Stimulated activated CD4-positive, alpha-beta T cell treated with anti-CD3 and anti-CD28 coated beads, Interleukin-12 subunit alpha, Interleukin-12 subunit beta, amount 100 ng/mL, for 4 hours (primary cell): ENCODE measurements at places on chromosomes 12 and 14.

DNA sequence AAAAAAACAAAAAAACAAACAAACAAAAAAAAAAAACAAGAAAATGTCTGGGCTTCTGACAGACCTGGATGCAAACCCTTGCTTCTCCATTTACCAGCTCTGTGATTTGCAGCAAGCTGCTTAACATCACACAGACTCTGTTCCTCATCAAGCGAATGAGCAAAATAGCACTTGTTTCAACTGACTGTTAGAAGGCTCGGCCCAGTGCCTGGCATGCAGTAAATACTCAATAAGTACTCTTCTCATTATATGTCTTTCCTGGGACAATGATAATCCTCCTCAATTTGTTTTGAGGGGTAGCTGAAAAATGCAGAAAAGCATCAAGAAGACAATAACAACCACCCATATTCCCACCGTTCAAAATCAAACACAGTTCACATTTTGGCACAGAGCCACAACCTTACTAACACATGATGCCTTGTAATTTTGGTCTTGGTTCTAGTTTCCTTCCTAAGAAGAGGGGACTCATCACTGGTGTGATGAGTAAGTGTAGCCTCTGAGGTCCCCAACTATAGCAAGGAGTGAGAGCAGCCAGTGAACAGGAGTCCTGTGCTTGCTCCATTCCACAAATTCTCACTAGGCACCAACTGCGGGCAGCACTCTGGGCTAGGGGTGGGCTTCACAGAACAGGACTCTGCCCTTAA, 60.4 kb downstream of the TTC7B start:
- DNase-seq = no peak

GRCh38 chr14:71638523-71639196, 293.6 kb upstream of the RGS6 start:
- DNase-seq = no peak

DNA sequence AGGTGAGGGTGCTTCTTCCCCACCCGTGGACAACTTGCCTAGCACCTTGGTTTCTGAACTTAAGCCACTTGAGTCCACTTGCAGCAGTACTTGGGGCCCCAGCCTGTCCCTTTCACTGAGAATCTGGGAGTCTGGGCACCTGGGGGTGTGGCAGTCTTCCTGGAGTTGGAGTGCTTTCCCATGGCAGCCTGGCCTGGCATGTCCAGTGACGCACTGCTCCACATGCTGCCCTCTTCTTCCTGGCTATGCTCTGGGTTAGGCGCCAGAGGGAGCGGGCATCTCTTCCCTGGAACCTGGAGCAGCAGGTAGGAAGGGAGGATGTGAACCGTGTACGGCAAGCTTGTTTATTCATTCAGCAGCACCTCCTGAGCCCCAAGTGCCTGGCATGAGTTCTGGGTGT, 76.4 kb downstream of the PAPOLA start:
- no peak for DNase-seq

DNA sequence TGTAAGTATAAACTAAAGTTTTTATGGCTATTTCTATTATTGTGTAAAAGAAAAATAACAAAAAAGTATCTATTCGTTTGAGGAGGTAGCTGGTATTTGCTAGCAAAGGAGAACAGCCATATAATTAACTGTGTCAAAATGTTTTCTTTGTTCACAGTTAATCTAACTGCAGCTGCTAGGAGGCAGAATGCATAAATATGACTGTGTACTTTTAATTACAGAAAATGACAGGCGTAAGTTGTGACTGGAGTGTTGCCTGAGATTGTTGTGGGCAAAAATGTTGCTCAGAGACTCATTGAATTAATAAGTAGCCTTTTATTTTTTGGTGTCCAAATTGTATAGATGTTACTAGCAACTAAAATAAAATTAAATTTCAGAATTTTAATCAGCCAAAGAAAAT, 33.5 kb downstream of the PTPRO start:
- DNase-seq = no peak

DNA sequence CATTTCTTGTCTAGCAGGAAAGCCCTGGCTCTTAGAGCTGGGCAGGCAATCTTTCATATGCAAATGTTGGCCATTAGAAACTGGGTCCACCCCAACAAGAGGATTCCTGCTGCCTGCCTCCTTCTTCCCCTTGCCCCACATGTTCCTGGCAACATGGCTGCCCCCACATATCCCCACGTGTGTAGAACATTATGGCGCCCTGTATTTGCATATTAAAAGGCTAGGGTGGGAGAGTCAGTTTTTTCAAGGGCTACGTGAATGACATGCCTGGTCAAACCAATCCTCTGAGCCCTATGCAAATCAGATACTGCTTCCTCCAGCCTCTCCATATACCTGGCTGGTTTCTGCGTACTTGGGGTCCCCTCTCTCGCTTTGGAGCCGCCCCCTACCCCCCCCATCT, 514.0 kb downstream of the FUT8 start:
- no peak for DNase-seq

DNA sequence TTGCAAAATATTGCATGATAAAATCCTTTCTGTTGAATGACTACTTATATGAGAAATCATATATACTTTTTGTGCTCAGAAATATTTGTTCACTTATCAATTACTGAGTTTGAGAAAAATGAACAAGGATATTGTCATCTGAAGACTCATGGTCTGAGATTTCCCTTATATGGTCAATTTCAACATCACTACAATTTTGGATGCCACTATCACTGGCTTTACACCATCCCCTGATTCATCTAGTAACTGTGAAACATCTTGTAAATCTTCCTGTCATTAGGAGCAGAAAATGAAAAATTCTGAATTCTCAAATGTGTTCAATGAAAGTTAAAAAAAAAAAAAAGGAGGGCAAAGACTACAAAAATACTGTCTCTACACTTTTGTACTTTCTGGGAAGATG, 21.8 kb upstream of the GXYLT1 start:
- no peak for DNase-seq

DNA sequence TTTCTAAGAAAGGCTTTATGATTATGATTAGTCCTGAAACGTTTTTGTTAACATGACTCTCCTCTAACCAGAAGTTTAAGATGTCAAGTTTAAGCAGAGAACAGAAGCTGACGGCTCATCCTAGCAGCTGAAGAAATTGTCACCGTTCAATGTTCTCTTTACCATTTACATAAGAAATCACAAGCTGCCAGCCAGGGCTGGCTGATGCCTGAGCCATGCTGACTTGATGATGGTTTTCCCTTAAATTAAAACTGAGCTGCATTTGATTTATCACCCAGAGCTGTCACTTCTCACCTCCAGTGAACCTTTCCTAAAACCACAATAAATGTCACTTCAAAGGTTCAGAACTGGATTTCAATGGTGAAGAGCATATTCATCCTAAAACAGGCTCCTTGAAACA, 153.6 kb downstream of the KTN1 start:
- no peak for DNase-seq

DNA sequence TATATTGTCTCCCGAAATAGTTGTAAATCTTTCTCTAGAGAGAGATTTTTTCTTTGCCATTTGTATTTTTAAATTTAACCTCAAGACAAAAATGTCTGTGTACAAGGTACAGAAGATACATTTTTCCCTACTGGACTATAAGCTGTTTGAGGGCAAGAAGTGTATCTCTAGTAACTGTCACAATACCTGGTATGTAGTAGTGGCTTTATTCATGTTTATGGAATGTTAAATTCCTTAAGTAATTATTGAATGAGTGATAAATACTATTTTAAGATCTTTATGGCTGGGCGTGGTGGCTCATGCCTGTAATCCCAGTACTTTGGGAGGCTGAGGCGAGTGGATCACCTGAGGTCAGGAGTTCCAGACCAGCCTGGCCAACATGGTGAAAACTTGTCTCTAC, 24.4 kb upstream of the CDK17 start:
- no peak for DNase-seq

DNA sequence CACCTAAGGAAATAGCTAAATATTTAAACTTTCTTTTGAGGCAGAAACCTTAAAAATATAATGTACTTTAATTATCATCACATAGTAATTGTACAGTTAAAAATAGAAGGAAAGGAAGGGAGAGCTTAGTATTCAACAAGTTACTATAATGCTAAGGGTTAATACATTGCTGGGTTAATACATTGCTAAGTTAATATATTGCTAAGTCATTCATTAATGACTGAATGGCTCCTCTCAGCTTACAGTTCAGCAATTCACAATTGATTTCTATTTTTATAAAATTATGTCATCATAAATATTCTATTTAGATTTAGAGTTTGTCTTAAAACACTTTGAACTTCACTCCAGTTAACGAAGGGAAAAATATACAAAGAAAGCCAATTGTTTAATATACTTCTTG, 207.9 kb downstream of the BMP4 start:
- DNase-seq = no peak

DNA sequence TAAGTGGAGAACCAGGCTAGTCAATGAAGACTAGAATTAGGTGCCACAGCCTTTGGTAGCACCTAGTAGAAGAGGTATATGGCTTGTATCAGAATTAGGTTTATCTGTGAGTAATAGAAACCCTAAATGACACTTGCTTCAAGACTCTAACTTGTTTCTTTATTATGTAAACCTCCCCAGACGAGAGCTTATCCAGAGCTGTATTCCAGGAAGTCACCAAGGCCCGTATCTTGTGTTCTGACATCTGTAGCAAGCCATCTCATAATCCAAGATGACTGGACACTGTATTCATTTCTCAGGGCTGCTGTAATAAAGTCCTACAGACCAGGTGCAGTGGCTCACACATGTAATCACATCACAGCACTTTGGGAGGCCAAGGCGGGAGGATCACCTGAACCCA, 56.7 kb upstream of the PPP1R12A start:
- DNase-seq = no peak

DNA sequence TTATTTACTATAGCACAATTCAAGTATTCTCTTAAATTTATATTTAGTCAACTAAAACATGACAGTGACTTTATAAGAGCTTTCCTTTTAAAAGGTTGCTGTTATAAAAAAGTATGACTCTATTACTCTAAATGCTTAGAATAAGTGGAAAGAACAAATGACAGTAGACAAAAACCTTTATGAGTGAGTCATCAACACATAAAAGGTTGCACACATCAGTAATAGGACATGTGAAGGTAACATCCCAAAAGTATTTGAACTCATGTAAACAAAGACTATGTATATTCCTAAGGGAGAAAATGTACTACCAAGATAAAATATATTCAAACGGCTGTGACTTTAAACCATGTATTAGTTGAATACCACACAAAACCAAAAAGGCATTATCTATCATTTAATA, 98.8 kb downstream of the PAWR start:
- DNase-seq = no peak

GRCh38 chr12:124734224-124734788, 129.4 kb downstream of the SCARB1 start:
- no peak for DNase-seq
